ENCODE measurements at places on chromosomes 16 and 17.

GRCh38 chr16:8831450-8831849 is 33.8 kb downstream of the PMM2 start:
- no peak for DNase-seq

DNA sequence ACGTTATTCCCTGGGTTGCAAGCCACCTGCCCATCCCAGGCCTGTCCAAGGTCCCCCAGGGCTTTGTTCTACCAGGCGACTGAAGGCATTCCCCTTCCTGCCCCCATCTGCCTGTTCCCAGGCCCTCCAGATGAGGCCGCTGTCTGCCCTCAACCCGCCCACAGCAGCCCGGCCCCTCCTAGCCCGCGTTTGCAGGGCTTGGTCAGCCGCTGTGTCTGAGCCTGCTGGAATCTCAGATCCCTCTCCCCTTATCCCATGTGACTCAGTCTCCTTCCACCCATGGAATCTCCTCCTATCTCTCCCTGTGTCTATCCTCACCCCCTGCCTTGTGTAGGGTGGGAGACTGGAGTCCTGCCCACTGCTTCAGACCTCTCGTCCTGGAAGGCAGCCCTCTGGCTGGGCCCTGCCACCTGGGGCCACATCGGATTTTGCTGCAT is 186.0 kb upstream of the TNRC6C start:
- peak; percentile 78 for DNase-seq

DNA sequence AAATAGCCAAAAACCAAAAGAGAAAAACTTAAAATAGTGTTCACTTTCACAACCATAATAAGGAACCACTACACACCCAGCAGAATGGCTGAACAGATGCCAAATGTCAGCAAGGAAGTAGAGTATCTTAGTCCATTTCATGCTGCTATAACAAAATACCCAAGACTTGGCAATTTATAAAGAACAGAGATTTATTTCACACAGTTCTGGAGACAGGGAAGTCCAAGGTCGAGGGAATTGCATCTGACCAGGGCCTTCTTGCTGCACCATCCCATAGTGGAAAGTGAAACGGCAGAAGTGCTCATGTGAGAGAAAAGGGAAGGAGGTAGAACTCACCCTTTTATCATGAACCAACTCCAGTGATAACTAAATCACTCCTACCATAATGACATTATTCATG is 33.8 kb upstream of the CCL22 start:
- no peak for DNase-seq

GRCh38 chr17:6526362-6527152 is 29.8 kb downstream of the PITPNM3 start:
- DNase-seq, result no peak

DNA sequence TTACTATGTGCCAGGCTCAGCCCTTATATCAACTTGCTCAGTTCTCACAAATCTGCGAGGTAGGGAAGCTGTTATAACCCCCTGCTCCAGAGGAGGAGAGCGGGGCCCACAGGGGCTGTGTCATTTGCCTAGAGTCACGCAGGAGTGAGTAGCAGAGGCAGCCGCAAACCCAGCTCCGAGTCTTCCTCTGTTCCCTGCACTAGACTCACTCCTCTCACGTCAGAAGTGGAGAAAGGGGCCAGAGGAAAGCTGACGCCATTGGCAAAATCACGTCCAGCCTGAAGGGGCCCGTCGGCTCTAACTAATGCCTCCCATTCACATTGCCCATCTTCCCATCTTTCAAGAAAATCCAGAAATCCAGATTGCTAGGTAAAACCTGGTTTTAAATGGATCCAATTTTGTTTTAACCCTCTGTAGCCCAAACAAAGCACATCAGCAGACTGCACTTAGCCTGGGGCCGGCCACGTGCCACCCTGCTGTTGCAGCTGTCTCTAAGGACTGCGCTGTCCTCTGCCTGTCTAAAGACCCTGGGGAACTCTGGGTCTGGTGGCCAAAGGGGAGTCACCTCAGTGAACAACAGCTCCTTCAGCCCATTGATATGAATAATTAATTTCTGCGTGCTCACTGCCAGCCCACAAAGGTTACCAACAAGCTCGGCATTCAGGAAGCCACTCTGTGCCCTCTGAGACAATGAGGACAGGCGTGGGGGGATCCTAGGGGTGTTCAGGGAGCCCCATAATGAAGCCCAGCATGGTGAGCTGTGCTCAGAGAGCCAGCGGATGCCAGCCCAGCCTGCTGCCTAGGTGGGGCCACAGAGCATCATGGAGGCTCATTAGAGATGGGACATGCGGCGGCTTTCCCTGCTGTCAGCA is 36.7 kb upstream of the ABR start:
- no peak for DNase-seq

DNA sequence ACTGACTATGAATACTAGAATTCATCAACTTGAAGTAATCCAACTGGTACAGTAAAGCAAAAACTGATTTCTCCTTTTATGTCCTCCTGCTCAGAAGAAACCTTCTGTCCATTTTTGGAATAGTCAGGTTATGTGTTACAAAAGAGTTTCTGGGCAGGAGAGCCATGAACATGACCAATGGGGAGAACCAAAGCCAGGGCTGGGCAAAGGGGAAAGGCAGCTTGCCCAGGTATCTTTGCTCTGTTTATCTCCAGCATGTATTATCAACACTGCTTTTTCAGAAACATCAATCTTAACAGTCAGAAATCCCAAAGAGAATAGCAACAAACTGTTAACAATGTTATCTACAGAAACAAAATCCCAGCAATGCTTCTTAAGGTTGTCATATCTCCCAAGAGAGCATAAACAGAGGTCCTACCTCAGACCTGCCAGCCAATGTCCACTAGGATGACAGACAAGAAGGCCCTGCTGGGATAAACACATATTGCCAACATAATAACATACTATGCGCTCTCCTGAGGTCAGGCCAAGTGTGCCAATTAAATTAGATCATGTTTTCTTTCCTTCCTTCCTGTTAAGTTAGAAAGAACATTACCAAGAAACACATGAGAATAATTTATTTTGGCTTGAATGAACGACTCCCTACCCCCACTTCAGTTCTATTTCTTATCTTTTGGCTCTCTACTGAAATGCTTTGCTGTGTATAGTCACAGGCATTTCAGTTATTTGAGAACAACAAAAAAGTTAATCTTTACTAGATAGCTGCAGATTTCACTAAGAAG is 28.0 kb downstream of the BLMH start:
- no peak for DNase-seq

GRCh38 chr17:50565402-50566350 is 5.2 kb downstream of the CACNA1G start:
- DNase-seq, result peak; percentile 38

GRCh38 chr16:22727285-22728166 is 86.4 kb upstream of the HS3ST2 start:
- no peak for DNase-seq

DNA sequence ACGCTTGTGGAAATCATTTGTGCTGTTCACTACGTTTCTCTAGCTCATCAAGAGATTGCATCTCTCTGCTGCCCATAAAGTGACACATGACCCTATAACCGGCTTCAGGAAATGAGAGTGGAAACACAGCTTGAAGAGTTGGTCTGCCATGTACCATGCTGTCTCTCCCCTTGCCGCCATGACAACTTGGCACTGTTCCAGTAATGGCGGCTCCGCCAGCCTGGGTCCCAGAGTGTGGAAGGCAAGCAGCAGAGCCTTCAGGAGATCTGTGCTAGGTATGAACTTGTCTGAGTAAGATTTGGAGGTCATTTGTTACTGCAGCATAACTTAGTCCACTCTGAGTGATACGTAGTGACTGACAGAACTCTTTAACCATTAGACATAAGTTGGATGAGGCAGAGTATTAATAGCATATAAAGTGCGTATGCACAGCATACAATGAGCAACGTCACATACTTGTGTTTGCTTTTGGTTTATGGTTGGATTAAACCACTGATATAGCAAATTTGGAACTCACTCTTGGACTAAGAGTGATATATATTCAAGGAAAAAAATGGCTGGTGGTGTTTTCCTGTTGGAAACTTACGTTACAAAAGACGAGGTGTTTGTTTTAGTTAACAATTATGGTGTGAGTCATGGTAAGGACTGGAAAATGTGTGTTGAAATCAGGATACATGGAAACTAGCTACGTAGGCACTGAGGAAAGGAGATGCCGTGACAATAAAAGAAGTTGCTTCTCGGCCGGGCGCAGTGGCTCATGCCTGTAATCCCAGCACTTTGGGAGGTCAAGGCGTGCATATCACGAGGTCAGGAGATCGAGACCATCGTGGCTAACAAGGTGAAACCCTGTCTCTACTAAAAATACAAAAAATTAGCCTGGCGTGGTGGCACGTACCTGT is 24.4 kb upstream of the PMP22 start:
- DNase-seq, result no peak

GRCh38 chr17:45229681-45230409 is 8.2 kb downstream of the FMNL1 start:
- no peak for DNase-seq

- no peak for DNase-seq
Observed at GRCh38 chr16:85098565-85098964, 13.7 kb downstream of the CIBAR2 start.

- peak; percentile 57 for DNase-seq
Observed at GRCh38 chr17:78359321-78359996, 418 bp downstream of the SOCS3 start.

GRCh38 chr16:11212798-11213196 is 43.2 kb downstream of the SOCS1 start:
- no peak for DNase-seq

- no peak for DNase-seq
Observed at GRCh38 chr17:35477248-35477647, 28.7 kb upstream of the SLFN13 start.

GRCh38 chr17:80649672-80650330 is 105.2 kb downstream of the RPTOR start:
- DNase-seq, result peak; percentile 94

- DNase-seq, result no peak
Observed at GRCh38 chr16:2046893-2047329, 723 bp downstream of the NTHL1 start.

- DNase-seq, result peak; percentile 100
Observed at GRCh38 chr17:2592971-2593820, at the start of gene PAFAH1B1. PAFAH1B1 (plus strand) TSS chr17:2593654; CDS start chr17:2638289, 44,635 bp downstream.

DNA sequence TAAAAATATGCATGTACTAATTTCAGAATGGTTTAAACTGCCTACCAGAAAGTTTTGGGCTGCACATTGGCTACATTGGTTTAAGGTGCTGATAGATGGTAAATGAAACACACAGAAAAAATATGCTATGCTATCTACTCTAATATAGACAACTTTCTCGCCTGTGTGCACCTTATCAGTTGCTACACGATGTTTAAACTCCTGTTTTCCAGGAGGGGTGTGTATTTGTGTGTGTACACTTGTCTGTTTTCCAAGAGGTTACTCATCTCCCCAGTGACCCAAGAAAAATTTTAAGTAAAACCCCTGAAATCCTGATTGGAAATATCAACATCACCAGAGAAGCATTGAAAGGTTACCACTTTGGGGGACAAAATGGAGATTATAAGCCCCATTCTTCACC is 21.6 kb upstream of the PSMC5 start:
- no peak for DNase-seq

- no peak for DNase-seq
Observed at GRCh38 chr16:61432421-61432820, 603.8 kb downstream of the CDH8 start.

DNA sequence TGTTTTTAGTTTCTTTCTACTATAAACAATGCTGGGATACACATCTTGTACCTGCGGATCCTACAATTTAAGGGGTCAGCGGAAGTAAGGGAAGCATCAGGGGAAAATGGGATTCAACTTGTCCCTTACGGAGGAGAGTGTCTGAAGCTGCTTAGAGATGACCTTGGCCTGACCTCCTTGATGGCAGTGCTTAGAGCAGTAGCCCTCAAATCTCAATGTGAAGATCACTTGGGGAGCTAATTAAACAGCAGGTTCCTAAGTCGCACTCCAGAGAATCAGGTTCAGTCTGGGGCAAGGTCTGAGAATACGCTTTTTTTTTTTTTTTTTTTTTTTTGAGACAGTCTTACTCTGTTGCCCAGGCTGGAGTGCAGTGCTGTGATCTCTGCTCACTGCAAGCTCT is 9.6 kb upstream of the METTL16 start:
- DNase-seq, result no peak

DNA sequence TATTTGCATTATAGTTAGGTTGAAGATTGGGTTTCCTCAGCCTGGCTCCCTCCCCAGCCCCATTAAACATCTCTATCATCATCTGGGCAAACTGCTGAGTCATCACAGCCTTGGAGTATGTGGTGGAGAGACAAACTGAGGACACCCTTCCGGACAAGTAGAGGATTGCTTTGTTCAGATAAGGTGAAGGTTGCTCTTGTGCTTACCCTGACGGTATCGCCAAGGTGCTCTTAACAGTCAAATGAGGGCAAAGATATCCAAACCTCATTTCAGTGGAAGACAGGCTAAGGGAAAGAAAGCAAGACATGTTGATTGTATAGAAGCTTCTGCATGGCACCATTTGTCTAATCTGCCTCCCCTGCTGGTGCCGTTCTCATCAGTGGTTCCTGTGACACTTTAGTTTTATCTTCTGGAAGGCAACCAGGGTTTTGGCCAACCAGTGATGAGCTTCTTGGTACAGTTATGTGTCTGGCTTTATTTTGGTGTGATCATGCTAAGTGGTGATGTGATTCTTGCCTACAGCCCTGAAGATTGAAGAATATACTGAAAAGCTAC is 56.9 kb upstream of the LGALS9 start:
- DNase-seq, result peak; percentile 58
